ENCODE measurements at places on chromosomes 13 and 19.

DNA sequence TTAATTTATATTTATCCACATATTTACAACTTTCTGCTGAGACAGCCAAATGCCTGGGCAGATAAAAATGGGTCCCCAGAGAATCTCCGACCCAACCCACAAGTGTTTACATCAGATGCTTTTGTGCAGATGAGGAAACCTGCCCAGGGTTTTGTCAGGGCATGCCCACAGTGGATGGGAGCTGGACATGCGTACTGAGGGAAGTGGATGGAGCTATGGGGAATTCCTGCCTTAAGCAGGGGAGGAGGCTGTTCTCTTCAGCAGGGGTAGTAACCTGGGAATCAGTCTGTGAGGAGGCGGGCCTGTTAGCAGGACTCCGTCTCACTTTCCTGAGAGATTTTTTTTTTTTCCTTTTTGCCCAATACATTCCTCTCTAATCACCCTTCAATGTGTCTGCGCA, 122.9 kb downstream of the RFC3 start:
- no peak for DNase-seq

- DNase-seq, result no peak
These were observed 1.1 kb downstream of the TM6SF2 start for GRCh38 chr19:19271828-19272599.

- DNase-seq, result no peak
These were observed 7.9 kb upstream of the RASA3 start for GRCh38 chr13:114140131-114140905.

DNA sequence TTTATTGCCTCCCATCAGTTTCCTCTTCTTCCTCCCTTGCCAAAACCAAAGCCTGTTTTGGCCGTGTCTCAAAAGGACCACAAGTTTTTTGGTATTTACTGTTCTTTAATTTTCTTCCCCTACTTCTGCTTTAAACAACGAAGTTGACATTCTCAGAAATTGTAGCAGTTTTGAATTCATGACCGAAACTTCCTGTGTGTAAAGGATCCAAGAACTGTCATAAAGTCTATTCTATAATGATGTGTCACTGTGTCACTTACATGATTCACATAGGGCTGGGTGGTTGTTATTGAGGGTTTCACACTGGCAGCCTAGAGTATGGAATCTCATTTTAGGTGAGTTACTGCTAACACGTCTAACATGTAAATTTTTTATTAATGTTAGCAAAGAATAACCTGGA, 741.0 kb upstream of the KLHL1 start:
- DNase-seq, result no peak

GRCh38 chr13:42717176-42717575, 64.2 kb upstream of the FAM216B start:
- no peak for DNase-seq

DNA sequence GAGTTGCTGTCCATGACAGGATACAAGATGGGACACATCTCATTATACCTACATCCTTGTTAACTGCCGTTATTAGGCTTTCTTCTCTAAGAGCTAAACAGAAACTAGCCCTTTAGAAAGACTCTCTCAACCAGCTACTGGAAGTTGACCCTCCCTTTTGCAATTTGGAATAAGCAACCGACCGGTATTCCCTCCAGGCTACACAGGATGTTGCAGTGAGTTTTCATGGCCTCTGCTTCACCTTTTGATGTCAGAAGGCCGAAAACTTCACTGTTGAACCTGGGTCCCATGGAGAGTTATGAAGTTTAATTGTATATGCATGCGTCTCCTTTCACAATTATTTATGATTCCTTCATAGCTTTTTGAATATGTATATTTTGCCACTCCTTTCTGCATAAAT, 1042.5 kb upstream of the SPRY2 start:
- no peak for DNase-seq

DNA sequence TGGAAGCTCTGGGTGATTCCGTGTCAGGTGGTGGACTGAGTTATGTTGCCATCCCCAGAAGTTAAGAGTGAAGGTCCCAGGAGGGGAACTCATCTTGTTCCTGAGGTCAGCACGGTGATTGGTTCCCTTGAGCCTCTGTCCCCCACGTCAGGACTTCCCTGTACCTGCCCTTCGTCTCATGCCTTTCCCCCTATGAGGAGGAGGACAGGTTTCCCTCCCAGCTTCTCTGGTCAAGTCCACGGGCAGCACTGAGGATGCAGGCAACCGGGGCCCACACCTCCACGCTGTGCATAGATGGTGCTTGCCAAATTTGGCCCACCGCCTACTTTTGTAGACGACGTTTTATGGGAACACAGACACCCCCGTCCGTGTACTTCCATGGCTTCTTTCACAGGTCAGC, 42.7 kb downstream of the TEX29 start:
- DNase-seq, result no peak

DNA sequence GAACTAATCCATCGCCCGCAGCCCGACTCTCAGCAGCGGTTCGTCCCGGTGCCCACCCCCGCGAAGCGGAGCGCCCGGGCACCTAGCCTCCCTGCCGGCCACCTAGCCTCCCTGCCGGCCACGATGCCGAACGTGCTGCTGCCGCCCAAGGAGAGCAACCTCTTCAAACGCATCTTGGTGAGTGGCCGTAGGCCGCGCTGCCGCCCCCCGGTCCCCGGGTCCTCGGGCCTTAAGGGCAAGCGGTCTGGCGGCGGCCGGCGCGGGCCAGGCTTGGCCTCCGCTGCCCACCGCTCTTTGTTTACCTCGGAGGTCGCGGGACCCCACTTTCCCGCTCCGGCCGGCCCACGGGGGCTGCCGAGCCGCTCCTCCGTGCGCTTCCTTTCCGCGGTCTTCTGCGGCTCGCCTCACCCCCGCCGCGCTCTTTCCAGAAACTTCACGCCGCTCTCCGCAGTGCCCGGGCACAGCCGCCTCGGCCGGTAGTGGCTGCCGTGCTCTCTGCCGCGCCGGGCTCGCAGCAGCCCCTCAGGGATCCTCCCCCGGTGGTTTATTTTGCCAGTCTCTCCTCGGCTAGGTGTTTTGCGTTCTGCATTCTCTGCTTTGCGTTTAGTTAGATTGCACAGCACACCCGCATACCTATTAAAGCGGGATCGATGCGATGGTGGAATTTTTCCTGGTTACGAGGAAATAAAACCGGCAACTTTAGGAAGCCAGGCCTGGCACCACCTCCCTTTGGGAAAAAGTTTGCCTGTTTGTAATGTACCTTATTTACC, 524 bp downstream of the NAA16 start:
- peak; percentile 37 for DNase-seq

- no peak for DNase-seq
These were observed 15.5 kb upstream of the KIR3DL3 start for GRCh38 chr19:54708781-54709180.

DNA sequence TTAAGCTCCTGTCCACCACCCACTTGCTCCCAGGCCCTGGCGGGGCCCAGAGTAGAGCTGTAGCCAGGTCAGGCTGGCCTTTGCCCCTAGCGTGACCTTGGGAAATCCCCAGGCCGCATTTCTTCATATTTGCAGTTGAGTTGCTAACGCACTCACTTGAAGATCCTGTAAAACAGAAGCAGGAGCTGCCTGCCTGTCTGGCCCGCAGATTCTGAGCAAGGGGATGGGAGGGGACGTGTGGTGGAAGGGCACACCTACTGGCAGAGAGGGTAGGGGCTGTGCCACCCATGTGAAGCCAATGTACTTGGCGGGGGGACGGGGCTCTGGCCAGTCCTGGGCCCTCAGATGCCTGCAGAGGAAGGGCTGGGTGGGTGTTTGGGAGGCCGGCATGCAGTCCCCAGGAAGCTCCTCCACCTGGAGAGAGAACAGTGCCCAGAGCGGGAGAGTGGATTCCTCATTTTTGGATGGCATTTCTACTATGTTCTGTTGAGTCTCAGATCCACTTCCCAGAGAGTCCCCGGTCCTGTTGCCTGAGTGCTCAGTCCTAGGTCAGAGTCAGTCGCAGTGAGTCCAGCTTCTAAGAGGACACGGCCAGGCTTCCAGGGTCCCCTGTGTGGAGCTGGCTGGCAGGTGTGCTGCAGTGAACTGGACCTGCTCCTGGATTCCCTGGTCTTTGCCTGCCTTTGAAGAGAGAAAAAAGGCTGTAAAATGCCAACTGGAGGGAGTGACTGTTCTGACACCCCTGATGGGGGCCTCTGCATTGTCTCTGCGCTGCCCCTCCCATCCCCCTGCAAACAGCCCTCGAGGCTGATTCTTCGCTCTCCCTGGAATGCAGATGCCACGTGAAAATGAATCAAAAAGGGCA, 62.9 kb downstream of the GGACT start:
- no peak for DNase-seq

DNA sequence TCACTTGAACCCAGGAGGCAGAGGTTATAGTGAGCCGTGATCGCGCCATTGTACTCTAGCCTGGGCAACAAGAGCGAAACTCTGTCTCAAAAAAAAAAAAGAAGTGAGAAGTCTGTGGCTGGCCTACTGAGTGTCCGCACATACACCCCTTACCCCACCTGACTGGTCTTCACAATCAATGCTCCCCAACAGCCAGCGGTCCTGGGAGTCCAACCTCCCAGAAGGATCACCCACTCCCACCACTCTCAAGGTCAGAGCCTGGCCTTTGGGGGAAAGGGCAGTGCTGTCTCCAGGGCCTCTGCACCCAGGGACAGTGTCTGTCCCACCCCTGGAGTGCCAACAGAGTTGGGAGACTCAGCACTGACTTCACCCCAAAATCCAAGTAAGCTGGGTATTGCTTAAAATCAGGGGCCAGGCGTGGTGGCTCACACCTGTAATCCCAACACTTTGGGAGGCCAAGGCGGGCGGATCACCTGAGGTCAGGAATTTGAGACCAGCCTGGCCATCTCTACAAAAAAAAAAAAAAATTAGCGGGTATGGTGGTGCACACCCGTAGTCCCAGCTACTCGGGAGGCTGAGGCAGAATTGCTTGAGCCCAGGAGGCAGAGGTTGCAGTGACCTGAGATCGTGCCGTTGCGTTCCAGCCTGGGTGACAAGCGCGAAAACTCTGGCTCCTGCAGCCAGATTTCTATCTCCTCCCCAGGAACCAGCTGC, 2.3 kb upstream of the CD320 start:
- no peak for DNase-seq

DNA sequence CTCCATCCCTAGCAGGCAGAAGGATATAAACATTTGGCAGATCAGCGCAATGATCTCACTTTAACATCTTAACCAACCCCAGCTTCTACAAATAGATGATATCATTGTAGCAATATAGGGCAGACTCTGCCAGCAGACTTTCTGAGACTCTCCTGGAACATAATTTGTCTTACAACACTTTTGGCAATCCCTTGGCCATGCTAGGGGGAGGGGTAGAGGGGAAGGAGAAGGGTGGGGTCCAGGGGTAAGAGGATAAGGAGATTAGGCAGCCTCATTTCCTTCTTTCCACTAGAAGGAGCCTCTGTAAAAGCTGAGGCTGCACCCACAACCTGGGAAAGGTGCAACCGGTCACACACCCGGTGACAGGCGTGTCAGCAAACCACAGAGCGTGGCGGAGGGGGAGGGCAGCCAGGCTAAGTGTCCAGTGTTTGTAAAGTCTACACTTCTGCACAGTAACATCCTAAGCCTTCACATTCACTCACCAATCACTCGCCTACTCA, 8.7 kb upstream of the UBAC2 start:
- no peak for DNase-seq

GRCh38 chr19:58562122-58563033, 4.0 kb upstream of the UBE2M start:
- no peak for DNase-seq
